ENCODE measurements at places on chromosomes 1 and 21.

GRCh38 chr1:235901461-235901860 is 34.8 kb upstream of the LYST start:
- DNase-seq = no peak

- no peak for DNase-seq
Observed at GRCh38 chr1:25001125-25001915, 71.2 kb upstream of the RUNX3 start.

DNA sequence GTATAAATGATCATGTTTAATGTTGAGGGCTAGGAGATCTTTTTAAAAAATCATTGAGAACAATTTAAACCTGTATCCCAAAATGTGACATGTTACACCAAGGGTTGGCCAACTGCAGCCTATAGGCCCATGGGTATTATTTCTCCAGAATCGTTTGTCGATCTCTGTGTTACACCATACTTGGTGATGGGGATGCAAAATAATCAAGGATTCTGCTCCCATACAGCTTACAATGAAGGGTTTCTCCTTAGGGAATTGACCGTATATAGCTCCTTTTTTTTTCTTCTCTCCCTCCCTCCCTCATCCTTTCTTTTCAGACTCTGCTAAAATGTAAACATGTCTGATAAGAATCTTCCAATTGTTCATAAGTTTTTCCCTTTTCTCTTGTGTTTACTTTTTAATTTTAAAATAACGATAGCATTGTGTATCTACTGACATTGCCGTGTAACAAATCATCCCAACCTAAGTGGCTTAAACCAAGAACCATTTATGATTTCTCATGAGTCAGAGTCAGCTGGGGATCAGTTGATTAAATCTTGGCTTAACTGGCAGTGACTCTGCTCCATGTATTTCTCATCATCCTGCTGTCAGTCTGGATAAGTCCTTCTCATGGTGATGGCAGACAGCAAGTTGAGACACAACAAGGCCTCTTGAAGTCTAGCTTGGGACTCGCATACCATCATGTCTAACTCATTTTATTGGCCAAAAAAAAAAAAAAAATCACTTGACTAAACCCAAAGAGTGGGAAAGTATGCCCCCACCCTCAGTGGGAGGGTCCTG is 48.0 kb downstream of the MARK1 start:
- DNase-seq = no peak

DNA sequence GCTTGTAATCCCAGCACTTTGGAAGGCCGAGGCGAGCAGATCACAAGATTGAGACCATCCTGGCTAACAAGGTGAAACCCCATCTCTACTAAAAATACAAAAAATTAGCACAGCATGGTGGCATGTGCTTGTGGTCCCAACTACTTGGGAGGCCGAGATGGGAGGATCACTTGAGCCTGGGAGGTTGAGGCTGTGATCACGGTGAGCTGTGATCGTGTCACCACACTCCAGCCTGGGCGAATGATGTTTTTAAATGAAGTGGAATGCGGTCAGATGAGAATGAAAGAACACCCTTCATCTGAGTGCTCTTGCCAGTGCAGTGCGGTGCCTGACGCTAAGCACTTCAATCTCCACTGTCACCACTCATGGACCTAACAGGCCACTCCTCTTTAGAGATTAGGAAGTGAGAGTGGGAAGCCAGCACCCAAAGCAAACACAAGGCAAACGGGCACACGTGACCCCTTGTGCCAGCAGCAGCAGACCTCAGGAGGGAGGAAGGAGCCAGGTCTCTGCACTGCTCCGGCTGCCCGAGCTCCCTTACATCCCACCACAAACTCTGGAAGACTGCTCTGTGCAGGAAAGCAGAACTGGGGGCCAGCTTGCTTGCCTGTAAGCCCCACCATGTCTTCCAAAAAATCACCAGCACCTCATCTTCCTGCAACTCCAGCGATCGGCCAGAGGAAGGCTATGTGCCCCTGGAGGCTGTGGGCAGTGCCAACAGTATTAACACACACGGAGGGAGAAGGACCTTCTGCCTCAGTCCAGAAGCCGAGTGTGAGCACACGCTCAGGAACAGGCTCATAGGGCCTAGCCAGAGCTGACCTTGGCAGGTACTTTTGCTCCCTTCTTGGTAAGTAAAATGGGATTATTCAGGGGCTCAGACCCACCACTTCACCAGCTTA is 9.7 kb downstream of the CTNNBIP1 start:
- DNase-seq = no peak

- no peak for DNase-seq
Observed at GRCh38 chr1:154574716-154575115, 7.1 kb downstream of the CHRNB2 start.

- no peak for DNase-seq
Observed at GRCh38 chr1:45722809-45723208, 27.6 kb downstream of the IPP start.

- no peak for DNase-seq
Observed at GRCh38 chr1:8363767-8364301, 45.9 kb downstream of the SLC45A1 start.

DNA sequence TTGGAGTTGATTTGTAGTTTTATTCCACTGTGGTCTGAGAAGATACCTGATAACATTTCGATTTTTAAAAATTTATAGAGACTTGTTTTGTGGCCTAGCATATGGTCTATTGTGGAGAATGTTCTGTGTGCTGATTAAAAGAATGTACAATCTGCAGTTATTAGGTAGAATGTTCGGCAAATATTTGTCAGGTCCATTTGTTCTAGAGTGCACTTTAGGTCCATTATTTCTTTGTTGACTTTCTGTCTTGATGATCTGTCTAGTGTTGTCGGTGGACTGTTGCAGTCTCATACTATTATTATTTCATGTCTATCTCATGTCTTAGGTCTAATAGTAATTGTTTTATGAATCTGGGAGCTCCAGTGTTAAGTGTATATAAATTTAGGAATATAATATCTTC is 116.8 kb downstream of the NME7 start:
- DNase-seq = no peak

DNA sequence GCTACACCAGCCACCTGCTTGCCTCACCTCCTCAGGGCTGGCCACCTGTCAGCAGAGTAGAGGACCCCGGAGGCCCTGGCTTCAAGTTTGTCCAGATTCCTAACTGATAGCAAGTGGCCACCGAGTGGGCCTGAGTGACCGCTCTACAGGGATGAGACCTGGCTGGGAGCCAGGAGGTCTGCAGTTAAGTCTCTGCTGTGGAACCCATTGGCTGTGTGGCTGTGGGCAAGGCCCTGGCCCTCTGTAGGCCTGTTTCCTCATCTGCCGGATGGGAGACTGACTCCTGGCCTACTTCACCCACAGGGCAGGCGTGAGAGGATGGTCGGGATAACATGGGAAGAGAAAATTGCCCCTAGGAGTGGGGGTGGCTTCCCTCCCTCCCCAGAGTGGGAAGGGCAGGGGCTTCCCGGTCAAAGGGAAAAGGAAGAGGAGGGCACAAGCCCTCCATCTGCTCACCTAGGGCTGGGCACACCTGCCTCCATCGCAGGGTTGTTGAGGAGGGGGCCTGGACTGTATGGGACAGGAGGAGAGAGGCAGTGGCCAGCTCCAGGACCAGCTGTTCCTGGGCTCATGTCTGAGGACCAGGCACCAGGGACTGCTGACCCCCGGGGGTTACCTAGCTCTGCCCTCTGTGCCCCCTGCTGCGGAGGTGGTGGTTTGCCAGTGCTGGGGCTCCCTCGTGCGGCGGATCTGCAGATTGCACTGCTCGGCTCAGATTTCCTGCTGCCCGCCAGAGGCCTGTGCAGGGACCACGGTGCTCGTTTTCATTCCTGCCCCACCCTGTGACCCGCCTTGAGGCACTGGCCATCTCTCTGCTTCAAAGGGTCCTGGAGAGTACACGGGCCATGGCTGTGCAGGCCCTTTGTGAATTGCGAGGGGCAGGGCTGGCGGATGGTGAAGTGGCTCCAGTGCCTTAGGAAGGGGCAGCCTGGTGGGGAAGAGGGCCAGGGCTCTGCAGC is 9.1 kb upstream of the MTFR1L start:
- DNase-seq = no peak

- no peak for DNase-seq
Observed at GRCh38 chr1:110498270-110498669, 20.7 kb downstream of the KCNA10 start.

DNA sequence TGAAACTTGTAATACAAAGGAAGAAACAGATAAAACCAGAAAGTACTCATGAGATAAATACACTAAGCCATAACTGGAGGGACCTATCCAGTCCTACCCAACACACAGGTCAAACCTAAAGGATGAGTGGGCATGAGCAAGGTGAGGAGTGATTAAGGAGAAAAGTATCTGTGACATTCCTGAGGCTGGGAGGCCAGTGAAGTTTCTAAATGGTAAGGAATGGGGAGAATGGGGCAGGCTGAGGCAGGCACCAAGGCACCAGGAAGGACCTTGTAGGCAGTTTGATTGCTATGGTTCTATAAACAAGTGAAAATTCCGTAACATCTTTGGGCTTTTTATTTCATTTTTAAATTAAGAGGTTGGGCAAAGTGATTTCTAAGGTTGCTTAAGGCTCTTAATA is 10.4 kb downstream of the DDX59 start:
- no peak for DNase-seq

DNA sequence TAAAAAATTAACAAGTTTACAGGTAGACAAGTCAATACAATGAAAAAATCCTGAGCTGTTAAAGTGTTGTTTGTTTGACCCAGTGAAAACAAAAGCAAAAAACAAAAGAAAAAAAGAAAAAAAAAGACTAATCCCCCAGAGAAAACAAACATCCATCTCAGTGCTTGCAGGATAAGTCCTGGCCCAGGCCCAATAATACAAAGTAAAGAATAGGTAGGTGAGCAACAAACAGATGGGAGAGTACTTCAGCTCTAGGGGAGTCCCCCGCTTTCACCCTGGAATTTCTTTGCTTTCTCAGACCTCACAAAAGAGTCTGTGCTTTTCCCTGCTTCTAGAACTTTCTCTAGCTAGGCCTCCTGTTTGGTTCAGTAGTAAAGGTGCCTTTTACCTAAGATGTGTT is 70.3 kb downstream of the ABCA4 start:
- DNase-seq = no peak

DNA sequence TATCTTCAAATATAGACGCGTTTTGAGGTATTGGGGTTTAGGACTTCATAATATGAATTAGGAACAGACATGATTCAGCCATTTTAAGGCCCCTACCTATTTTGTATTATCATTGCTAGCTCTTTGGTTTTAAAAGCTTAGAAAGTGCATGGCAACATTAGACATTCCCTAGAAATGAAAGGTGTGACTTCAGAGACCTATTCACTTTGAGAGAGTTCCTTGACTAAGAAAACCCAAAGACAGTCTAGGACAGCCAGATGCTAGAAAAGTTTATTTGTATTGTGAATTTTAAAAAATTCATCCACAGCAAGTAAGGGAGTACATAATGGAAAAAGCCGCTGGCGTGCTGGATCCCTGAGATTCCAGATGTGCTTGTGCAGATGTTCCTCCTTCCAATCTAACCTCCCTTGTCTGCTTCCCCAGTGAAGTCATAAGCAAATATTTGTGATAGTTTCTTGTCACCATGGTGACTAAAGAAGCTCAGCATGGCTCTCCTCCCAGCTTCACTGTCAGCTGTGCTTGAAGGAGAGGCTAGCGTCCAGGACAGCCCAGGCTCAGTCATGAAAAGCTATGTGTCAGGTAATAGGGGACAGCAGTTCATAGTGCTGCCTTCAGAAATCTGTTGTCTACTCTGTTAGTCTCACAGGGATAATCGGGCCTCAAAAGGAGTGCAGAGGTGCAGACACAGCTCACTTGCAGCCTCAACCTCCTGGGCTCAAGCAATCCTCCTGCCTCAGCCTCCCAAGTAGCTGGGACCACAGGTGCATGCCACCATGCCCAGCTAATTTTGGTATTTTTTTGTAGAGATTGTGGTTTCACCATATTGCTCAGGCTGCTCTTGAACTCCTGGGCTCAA is 34.8 kb downstream of the KPNA6 start:
- DNase-seq = no peak

- no peak for DNase-seq
Observed at GRCh38 chr1:227779685-227780084, 35.8 kb upstream of the PRSS38 start.

- DNase-seq = no peak
Observed at GRCh38 chr1:20255666-20256065, 35.0 kb upstream of the VWA5B1 start.

GRCh38 chr1:10948463-10948775 is 64.0 kb upstream of the TARDBP start:
- DNase-seq = no peak

- DNase-seq = no peak
Observed at GRCh38 chr1:201501812-201502510, 5.0 kb downstream of the CSRP1 start.

DNA sequence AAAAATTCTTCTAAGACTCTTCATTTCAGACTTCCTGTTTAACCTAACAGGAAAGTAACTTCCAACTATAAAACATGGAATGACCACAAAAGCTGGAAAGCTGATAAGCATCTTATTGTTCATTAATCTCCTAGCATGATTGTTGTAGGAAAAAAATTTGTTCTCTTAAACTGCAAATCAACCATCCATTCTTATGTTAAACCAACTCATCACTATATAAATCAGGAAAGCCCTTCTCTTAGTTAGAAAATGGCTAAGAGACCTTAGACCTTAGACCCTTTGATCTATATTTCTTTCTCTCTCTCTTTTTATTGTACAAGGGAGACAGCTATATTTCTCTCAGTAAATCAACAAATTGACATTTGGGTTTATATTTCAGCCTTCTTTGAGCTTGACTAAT is 101.4 kb downstream of the UBE2U start:
- no peak for DNase-seq

GRCh38 chr1:3355894-3356826 is 98.3 kb upstream of the ARHGEF16 start:
- no peak for DNase-seq

- DNase-seq = no peak
Observed at GRCh38 chr1:220877377-220878095, 1.7 kb upstream of the HLX start.

- no peak for DNase-seq
Observed at GRCh38 chr21:44054710-44055109, 42.6 kb downstream of the TRAPPC10 start.

- no peak for DNase-seq
Observed at GRCh38 chr1:232280910-232281309, 349.0 kb downstream of the SIPA1L2 start.

DNA sequence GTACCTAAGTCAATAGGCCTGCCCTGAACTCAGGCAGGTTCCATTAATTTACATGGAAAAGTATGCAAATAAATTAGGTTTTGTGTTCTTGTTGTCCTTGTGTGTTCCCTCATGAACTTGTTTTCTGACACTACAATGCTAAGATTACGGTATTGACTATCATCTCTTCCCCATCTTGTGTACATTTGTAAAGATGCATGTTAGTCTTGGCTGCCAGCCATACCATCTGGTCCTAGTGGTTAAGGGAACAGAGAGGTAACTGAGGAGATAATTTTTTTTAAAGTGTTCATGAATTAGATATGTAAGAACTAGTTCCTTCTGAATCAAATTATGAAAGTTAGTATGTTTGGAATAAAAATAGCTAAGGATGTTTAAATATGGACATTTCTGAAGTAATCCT is 167.6 kb upstream of the ADAMTS5 start:
- DNase-seq = no peak

- DNase-seq = no peak
Observed at GRCh38 chr1:113984710-113985109, 5.4 kb downstream of the OLFML3 start.

DNA sequence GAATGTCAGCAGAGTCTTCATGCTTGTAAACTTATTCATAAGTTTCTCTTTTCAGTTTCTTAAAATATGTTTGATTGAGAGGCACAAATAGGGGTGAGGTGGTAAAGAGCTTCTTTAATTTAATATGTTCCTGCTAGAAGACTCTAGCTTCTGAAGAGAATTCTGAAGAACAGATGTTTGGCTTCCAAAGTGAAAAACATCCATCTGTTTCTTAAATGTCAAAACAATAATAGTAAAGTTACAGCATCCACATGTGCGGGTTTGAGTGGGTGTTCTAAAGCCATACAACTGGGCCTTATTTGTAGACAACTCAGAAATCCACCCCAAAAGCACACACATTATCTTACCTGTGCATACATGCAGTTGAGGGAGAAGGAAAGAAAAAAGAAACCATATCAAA is 144.0 kb upstream of the ADGRL4 start:
- DNase-seq = no peak

Measured in GOT3 (cell line).